ENCODE measurements at places on chromosomes 7 and 10. TPM values are rescaled to one million over a fixed set of nuclear protein-coding genes. Genes with fewer than 3 reads are reported as not detected.

DNA sequence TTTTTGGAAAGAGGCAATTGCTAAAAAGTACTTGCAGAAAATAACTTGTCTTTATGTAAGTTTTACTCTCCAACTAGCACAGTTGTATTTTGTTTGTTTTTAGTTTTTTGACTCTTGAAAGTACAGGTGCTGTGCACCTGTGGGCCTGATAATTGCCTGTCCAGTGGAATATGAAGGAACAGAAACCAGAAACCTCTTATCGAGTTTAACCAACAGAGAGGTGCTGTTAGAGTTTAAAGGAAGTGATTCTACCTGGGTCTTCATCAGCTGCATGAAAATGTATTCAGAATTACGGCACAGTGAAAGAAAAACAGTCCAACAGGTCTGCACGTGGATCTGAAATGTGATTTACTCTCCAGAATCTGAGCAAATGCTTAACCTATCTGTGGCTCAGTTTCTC is 326.6 kb upstream of the POM121L12 start:
- no peak overlapping the region for H3K27ac ChIP-seq
- no peaks in the 10 kb centered on the region for H3K4me1 ChIP-seq
- DNase-seq: no peak

DNA sequence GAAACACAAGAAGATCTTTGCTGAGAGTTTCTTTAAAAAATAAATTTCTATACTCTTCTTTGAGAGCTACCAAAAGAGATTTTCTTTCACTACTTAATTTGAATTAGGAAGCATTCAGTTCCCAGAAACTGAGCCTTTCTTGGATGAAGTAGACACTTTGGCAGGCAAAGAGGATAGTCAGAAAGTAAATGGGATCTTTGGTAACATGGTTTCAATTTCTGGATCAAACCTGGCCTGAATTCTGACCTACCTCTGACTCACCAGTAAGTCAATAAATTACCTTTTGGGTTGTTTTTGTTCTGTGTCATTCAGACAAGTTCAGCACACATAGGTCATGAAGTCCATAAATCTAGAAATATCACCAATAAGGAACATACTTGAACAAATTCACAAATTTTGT is 26.8 kb upstream of the CABCOCO1 start:
- H3K4me1 ChIP-seq: peaks cover 46% of the 10 kb centered on the region
- no peak overlapping the region for H3K4me3 ChIP-seq
- peak overlapping the region; percentile 62 for H3K27ac ChIP-seq
- no peaks in the 10 kb centered on the region for H3K36me3 ChIP-seq
- DNase-seq: no peak

- no peak overlapping the region for H3K27ac ChIP-seq
- no peak for DNase-seq
- no peak overlapping the region for H3K4me3 ChIP-seq
- H3K27me3 ChIP-seq: no peaks in the 10 kb centered on the region
- peaks cover 39% of the 10 kb centered on the region for H3K4me1 ChIP-seq
These were observed 75.4 kb downstream of the FGFR2 start for GRCh38 chr10:121522831-121523230.

DNA sequence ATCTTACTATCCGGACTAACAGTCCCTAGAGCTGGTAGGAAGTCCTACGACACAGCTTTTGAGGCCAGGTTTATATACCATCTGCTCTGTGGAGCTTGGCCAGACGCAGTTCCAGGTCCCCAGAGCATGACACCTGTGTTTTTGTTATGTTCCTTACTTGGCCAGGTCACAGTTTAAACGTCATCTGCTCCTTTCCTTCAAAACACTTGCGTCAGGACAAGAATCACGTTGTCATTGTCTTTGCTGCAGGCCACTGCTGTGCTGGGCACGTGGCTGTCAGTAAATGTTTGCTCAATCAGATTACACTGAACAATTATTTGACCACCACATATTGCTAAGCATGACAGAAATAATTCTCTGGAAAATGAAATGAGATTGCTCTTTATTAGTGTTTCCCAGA is 23.9 kb downstream of the SLC18A2 start:
- H3K4me3 ChIP-seq: no peak overlapping the region
- peaks cover 4% of the 10 kb centered on the region for H3K4me1 ChIP-seq
- H3K27me3 ChIP-seq: peaks cover 22% of the 10 kb centered on the region
- no peaks in the 10 kb centered on the region for H3K36me3 ChIP-seq

- no peak overlapping the region for H3K4me3 ChIP-seq
- no peaks in the 10 kb centered on the region for H3K36me3 ChIP-seq
- peaks cover 23% of the 10 kb centered on the region for H3K27me3 ChIP-seq
- H3K4me1 ChIP-seq: peaks cover 53% of the 10 kb centered on the region
- DNase-seq: no peak
These were observed 255.5 kb upstream of the C7orf33 start for GRCh38 chr7:148334959-148335577.

GRCh38 chr7:101857358-101857811 is 40.0 kb downstream of the CUX1 start:
- no peak for DNase-seq
- H3K4me3 ChIP-seq: no peak overlapping the region
- H3K4me1 ChIP-seq: peaks cover 46% of the 10 kb centered on the region
- H3K36me3 ChIP-seq: no peaks in the 10 kb centered on the region
- H3K27ac ChIP-seq: peak overlapping the region; percentile 41

DNA sequence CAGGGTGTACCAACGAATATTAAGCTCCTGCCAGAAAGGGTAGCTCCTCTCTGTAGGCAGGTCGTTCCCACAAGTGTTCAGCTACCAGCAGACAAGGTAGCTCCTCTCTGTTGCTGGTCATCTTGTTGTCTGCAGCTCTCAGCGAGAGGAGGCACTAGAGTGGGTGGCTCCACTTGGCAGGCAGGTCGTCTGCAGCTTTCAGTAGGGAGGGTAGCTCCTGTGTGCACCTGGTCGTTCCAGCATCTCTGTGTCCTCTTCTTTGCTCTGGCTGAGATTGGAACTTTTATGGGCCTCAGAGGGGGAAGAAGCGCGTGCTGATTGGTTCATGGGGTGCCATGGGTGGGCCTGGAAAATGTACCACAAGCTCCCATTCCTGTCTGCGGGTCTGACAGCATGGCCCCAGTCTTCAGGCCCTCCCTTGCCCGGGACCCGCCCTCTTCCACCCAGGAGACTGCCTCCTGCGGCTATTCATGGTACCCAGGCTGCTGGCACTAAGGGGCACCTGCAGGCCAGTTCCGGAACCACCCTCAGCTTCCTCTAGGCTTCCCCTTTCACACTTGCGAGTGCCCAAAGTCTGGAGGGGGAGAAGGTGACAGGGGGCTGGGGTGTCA is 63.9 kb upstream of the CACNA2D1 start:
- H3K4me1 ChIP-seq: no peaks in the 10 kb centered on the region
- peaks cover 2% of the 10 kb centered on the region for H3K27me3 ChIP-seq
- no peak overlapping the region for H3K4me3 ChIP-seq

GRCh38 chr10:94183666-94184264 is 179.0 kb downstream of the NOC3L start:
- peak overlapping the region; percentile 83 for H3K27ac ChIP-seq
- H3K4me1 ChIP-seq: peaks cover 33% of the 10 kb centered on the region
- H3K36me3 ChIP-seq: peaks cover 1% of the 10 kb centered on the region
- H3K27me3 ChIP-seq: no peaks in the 10 kb centered on the region
- DNase-seq: no peak

GRCh38 chr7:47647181-47647917 is 65.4 kb upstream of the TNS3 start:
- no peaks in the 10 kb centered on the region for H3K27me3 ChIP-seq
- peaks cover 66% of the 10 kb centered on the region for H3K4me1 ChIP-seq
- no peak for DNase-seq
- no peak overlapping the region for H3K4me3 ChIP-seq
- H3K36me3 ChIP-seq: peaks cover 10% of the 10 kb centered on the region

GRCh38 chr7:27143950-27144780 is 684 bp upstream of the HOXA5 start:
- DNase-seq: no peak
- H3K27me3 ChIP-seq: peaks cover 84% of the 10 kb centered on the region
- H3K4me1 ChIP-seq: peaks cover 12% of the 10 kb centered on the region
- H3K36me3 ChIP-seq: peaks cover 3% of the 10 kb centered on the region
- H3K4me3 ChIP-seq: no peak overlapping the region

- H3K4me1 ChIP-seq: no peaks in the 10 kb centered on the region
- no peak overlapping the region for H3K27ac ChIP-seq
- H3K27me3 ChIP-seq: no peaks in the 10 kb centered on the region
- no peaks in the 10 kb centered on the region for H3K36me3 ChIP-seq
- no peak overlapping the region for H3K4me3 ChIP-seq
These were observed 303.5 kb downstream of the BBS9 start for GRCh38 chr7:33432821-33433220.

DNA sequence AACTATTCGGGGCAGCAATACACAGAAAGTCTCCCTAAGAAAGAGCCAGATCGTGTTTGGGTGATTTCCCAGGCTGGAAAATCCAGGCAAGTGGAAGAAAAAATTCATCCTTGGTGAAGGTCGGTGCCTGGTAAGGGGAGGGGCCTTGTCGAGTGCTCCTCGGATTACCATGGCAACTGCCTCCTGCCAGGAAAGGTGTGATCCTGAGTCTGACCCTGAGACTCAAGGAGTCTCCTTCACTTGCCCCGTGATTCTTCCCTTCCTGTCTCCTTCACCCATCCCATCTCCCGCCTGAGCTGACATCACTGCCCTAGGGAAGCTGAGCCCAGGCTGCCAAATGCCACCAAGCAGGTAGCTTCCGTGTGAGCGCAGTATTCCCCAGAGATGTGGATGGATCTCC is 112.2 kb downstream of the MYL10 start:
- H3K4me3 ChIP-seq: no peak overlapping the region
- DNase-seq: no peak
- H3K27me3 ChIP-seq: no peaks in the 10 kb centered on the region
- H3K27ac ChIP-seq: no peak overlapping the region
- H3K4me1 ChIP-seq: peaks cover 9% of the 10 kb centered on the region
- no peaks in the 10 kb centered on the region for H3K36me3 ChIP-seq

- H3K36me3 ChIP-seq: peaks cover 4% of the 10 kb centered on the region
- no peak overlapping the region for H3K27ac ChIP-seq
- H3K4me3 ChIP-seq: no peak overlapping the region
- no peaks in the 10 kb centered on the region for H3K27me3 ChIP-seq
- H3K4me1 ChIP-seq: peaks cover 35% of the 10 kb centered on the region
- DNase-seq: no peak
These were observed 7.6 kb downstream of the ZRANB1 start for GRCh38 chr10:124949543-124949942.

DNA sequence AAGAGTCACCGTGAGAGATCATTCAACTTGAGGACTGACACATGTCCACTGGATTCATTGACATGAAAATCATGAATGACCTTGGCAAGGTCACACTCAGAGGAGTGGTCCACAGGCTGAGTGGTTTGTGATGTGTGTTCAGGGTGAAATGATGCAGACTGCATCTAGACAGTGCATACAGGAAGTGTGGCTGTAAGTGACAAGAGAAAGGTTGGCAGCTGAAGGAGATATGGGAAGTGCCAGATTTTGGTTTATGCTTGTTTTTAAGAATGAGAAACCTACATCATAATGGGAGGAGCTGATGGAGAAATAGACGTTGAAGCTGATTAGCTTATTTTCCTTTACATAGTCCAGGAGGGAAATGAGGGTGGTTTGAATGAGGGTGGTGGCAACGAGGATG is 64.8 kb upstream of the VIPR2 start:
- peaks cover 3% of the 10 kb centered on the region for H3K27me3 ChIP-seq
- H3K4me3 ChIP-seq: no peak overlapping the region
- H3K27ac ChIP-seq: no peak overlapping the region
- DNase-seq: no peak

GRCh38 chr7:92854501-92855238 is 18.3 kb upstream of the CDK6 start:
- no peaks in the 10 kb centered on the region for H3K36me3 ChIP-seq
- H3K4me1 ChIP-seq: peaks cover 18% of the 10 kb centered on the region
- DNase-seq: no peak

DNA sequence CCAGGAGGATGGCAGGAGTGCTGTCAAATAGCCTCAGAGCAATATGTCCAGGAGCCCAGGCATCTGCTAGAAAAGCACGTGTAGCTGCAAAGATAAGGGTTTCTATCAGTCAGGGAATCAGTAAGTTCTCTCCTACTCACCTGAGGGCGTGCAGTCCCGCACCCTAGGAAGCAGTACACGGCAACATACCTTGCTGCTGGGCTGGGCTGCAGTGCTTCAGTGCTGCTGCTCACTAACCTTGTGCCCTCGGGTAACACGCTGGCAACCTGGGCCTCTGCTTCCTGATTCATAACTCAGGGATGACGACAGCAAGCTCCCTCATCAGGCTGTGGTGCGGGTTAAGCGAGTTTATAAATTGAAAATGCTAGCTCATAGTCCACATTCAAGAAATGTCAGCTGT is 29.5 kb upstream of the CCNY start:
- no peak for DNase-seq
- H3K36me3 ChIP-seq: no peaks in the 10 kb centered on the region
- H3K27me3 ChIP-seq: peaks cover 7% of the 10 kb centered on the region
- H3K27ac ChIP-seq: no peak overlapping the region

GRCh38 chr10:48907730-48908129 is 31.9 kb downstream of the LRRC18 start:
- no peak overlapping the region for H3K27ac ChIP-seq
- H3K36me3 ChIP-seq: no peaks in the 10 kb centered on the region
- H3K4me3 ChIP-seq: no peak overlapping the region
- peaks cover 26% of the 10 kb centered on the region for H3K27me3 ChIP-seq
- no peaks in the 10 kb centered on the region for H3K4me1 ChIP-seq
- DNase-seq: no peak

DNA sequence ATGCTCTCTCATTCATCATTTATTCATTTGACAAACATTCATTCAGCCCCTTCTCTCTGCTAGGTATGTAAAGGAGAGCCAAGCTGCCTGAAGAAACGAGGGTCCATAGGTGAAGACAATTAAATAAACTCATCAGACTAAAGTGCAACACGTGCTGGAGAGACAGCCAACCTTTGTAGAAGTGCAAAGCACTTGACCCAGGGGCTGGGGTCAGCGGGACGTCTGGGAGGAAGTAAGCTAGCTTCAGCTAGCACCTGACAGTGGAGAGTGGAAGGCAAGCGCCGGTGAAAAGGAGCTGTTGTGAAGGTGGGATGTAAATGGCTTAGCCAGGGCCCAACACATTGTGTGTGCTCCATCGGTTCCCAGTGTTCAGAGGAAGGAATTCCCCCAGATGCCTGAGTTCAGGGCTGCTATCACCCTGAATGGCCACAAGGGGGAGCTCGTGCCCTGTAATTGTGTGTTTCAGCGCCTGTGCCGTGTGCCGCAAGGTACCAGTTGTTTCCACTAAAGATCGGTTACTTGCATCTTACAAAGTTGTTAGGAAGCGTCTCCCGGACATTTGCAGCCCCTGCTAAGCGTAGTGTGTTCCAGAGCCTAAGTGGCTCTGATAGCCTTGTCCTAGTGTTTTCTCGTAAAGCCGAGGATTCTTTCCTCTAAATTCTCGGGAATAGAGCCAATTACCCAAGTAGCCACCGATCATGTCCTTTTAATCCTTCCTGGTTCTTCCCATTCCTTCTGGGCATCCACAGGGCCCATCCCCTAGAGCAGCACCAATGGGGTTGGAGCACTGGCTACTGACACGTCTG is 30.6 kb downstream of the TLX1 start:
- peaks cover 5% of the 10 kb centered on the region for H3K4me1 ChIP-seq
- peaks cover 1% of the 10 kb centered on the region for H3K36me3 ChIP-seq
- H3K27ac ChIP-seq: no peak overlapping the region
- no peak for DNase-seq
- peaks cover 68% of the 10 kb centered on the region for H3K27me3 ChIP-seq
- H3K4me3 ChIP-seq: peak overlapping the region; percentile 60

GRCh38 chr10:76723844-76724243 is 913.8 kb downstream of the KCNMA1 start:
- H3K27me3 ChIP-seq: no peaks in the 10 kb centered on the region
- no peak for DNase-seq
- peaks cover under 1% of the 10 kb centered on the region for H3K4me1 ChIP-seq
- H3K27ac ChIP-seq: no peak overlapping the region
- no peaks in the 10 kb centered on the region for H3K36me3 ChIP-seq

The ZNF138 gene
- total RNA-seq: 6.9 TPM

The LDB3 gene
- total RNA-seq: 4.0 TPM

The CLDN3 gene
- total RNA-seq: 0.32 TPM

The BET1 gene
- total RNA-seq: 32.3 TPM

The C10orf62 gene
- not detected for total RNA-seq

The TEX36 gene
- not detected for total RNA-seq

The GALNT11 gene
- total RNA-seq: 62.1 TPM

The HOGA1 gene
- not detected for total RNA-seq

The SLC26A5 gene
- not detected for total RNA-seq

The INMT gene
- 70.1 TPM for total RNA-seq

All from chondrocyte (in vitro differentiated cells).